ENCODE measurements at places on chromosomes 2 and 18. TPM values are rescaled to one million over a fixed set of nuclear protein-coding genes. Genes with fewer than 3 reads are reported as not detected.

DNA sequence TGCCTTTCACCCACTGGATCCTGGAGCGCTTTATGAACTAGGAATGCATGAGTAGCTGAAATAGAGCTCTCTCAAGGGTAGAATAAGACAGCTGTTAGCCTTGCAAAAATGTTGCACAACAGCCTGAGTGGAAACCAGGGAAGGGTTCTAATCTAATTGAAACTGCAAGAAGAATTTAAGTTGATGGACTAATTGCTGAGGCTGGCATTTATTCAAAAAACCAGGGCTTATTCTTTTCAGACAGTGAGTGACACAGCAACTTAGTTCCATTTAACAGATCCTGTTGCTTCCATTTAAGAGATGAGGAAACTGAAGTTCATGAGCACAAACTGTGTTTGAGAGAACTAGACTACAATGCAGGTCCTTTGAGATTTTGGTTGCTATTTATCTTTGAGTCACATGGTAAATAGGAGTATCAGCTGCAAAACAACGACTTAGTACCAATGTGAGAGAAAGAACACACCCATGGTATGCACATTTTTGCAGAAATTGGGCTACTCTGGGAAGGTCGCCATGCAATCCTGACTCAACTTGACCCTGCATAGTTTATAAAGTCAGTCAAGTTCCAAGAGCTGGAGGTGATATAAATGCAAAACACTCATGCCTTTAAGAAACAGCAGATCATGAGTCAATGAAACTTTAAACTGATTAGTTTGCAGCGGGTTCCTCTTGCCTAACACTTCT, 76.4 kb upstream of the PARD3B start:
- no peak for DNase-seq

The TRPM8 gene
- not detected for total RNA-seq

The EPB41L3 gene
- total RNA-seq, result 154 TPM

- no peak for DNase-seq
Measured at GRCh38 chr2:10721396-10722251, at the start of gene ATP6V1C2. ATP6V1C2 (plus strand) TSS chr2:10721630; CDS start chr2:10722850, 1,220 bp downstream.

- DNase-seq, result no peak
Measured at GRCh38 chr2:16060936-16061338, 120.6 kb downstream of the MYCN start.

The C18orf54 gene
- 21.4 TPM for total RNA-seq

- DNase-seq, result no peak
Measured at GRCh38 chr2:113854970-113855740, 34.7 kb upstream of the ACTR3 start.

The TEX44 gene
- total RNA-seq, result not detected

The RFTN2 gene
- total RNA-seq, result 9.9 TPM

- DNase-seq, result no peak
Measured at GRCh38 chr2:55743583-55743982, 49.9 kb upstream of the PNPT1 start.

The GATA6 gene
- 14.6 TPM for total RNA-seq

GRCh38 chr2:112884869-112885505, 26.0 kb upstream of the IL37 start:
- DNase-seq, result peak; percentile 38

DNA sequence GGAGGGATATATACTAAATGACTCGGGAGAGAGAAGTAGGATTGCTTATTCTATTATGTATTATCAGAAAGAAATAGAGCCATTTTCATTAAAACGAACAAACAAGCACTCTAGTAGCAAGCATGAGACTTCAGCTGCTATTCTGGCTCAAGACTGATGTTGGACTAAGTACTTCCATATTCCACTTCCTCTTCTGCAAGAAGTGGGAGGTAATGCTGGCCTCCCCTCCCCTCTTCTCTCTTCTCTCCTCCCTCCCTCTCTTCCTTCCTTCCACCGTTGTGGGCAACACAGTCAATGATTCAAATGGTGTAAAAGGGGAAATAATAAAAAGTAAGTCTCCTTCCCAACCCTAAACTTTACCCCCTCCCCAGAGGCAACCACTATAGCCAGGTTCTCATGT, 62.6 kb downstream of the EMX1 start:
- no peak for DNase-seq

The RAB27B gene
- total RNA-seq, result not detected

The LIPG gene
- total RNA-seq, result 96.2 TPM

DNA sequence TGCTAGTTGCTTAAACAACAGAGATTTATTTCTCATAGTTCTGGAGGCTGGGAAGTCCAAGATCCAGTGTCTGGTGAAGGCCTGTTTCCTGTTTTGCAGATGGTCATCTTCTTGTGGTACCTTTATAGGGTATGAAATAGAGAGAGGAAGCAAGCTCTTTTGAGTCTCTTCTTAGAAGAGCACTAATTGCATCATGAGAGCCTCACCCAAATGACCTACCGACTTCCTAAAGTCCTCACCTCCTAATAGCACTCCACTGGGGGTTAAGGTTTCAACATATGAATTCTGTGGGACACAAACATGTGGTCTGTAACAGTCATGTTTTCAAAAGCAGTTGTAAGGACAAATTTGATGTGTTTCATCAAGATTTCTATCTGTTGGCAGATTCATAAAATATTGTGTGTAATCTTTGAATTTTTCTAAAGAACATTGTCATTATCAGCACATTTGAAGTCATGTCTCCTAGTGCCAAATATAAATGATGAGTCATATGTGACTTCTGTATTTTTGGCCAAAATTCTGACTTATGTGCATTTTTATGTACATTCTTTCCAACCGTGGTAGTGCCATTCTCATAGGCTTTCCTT, 45.3 kb downstream of the CD28 start:
- no peak for DNase-seq

DNA sequence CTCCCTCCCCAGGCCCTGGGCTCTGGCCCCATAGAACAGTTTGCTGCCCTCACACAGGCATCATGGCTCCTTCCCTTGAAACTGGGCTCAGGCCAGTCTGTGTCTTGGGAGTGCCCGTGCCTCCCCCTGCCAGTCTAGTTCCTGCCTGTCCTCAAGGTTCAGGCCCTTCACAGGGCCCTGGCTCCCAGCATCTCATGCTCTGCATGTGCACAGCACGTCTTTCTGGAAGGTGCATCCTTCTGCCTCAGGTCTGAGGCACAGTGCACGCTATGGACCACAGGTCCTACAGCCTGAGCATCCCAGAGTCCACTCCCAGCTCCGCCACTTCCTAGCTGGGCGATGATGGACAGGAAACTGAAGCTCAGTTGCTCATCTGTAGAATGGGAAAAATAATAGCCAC, 35.6 kb upstream of the FOSL2 start:
- no peak for DNase-seq

DNA sequence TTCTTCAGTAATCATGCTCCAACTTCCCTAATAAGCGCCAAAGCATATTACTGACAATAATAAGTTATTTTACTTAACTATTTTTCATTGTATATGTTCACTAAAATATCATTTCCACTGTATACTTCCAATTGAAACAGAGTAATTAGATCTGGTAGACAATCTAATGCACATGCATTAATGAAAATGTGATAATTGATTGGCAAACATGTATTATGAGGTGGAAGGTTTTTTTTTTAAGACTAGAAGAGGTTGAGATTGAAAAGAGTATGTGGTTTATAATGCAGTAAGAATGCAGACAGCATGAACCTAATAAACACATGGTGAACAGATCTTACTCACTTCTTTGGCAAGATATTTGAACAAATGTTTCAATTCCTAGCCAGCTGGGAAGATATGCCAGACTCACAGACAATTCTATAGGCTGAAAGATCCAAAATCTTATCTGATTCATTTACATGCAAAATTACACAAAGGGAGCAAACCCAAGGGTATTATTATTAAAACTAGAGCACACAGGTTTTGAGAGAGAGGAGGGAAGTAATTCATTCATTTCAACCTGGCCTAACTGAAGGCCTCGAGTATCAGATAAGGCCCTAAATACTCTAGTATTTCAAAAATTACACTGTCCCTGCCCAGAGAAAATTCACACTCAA, 2.8 kb downstream of the NCKAP1 start:
- DNase-seq, result no peak

DNA sequence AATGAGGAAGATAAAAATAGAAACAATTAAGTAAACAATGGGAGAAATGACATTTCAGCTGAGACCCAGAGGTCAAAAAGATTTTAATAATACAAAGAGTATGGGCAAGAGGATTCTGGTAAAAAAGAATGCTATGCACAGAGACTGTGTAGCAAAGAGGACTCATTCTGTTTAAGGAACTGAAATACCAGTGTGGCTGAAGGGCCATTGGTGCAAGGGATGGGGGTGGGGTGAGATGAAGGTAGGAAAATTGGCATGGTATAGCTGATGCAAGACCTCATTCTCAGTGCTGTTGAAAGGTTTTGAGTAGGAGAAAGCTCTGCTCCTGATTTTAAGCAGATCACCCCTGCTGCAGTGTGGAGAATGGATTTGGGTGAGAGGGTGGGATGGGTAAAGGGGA, 10.8 kb downstream of the GALNT1 start:
- DNase-seq, result no peak

DNA sequence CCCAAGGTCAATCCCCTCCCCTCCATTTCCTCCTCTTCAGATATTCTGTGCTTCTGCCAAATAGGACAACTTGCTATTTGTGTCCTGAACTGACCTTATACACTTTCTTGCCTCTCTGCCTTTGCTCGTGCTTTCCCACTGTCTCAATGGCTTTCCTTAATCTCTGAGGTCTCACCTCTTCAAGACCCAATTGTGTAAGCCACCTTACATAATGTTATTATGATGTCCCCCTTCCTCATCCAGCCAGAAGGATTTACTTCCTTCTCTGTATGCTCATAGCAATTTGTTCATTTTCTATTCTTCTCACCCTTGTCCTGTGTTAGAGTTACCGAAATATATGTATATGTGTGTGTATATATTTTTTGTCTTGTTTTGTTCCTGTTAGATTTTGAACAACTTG, 26.9 kb upstream of the DARS1 start:
- DNase-seq, result no peak

DNA sequence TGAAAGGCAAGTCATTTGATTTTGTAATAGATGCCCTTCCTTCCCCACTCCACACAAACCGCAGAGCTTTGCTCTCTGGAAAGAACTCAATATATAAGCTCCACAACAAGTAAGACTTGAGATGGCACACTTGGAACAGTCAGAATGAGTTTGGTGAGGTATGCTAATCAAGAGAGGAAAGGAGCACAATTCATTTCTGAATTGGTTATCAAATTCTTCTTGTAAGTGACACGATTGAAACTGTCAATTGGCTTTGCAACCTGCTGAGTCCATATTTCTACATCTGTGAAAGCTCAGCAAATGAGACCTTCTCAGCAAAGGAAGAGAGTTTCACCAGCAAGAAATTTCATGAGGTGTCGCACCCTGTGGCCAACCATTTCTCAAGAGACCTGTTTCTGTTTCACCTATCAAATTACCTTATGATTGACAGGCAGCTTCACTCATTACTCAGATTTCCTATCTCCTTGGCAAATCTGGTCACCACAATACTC, 19.1 kb downstream of the CTLA4 start:
- DNase-seq, result no peak

All from endothelial cell of umbilical vein (primary cell).